Stimulated activated CD8-positive, alpha-beta memory T cell treated with anti-CD3 and anti-CD28 coated beads, Interleukin-4, amount 100 ng/mL, for 1 hour (primary cell): ENCODE measurements at places on chromosomes 1 and 21.

DNA sequence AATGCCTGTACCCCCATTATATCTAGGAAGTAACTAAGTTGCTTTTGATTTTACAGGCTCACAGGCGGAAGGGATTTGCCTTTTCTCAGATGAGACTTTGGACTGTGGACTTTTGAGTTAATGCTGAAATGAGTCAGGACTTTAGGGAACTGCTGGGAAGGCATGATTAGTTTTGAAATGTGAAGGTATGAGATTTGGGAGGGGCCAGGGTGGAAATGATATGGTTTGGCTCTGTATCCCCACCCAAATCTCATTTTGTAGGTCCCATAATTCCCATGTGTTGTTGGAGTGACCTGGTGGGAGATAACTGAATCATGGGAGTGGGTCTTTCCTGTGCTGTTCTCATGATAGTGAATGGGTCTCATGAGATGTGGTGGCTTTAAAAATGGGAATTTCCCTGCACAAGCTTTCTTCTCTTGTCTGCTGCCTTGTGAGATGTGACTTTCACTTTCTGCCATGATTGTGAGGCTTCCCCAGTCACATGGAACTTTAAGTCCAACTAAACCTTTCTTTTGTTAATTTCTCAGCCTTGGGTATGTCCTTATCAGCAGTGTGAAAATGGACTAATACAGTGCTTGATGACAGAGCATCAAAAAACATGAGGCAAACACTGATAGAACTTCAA, 1119.5 kb downstream of the PLA2G4A start:
- DNase-seq = no peak

DNA sequence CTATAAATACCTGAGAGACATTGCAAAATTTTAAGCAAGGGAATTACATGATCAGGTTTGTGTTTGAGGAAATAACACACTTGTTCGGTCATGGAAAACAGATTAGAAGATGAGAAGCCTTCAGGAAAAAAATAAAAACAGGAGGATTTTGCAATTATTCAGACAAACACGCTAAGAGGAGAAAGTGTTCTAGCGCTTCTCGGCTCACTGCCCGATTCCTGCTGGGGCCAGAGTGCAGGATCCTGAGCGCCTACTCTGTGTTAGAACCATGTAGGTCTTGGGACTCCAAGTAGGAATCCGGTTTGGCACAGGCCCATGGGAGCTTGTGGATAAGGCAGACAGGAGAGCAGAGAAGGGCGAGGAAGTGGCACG, 8.1 kb upstream of the PRELP start:
- DNase-seq = no peak

DNA sequence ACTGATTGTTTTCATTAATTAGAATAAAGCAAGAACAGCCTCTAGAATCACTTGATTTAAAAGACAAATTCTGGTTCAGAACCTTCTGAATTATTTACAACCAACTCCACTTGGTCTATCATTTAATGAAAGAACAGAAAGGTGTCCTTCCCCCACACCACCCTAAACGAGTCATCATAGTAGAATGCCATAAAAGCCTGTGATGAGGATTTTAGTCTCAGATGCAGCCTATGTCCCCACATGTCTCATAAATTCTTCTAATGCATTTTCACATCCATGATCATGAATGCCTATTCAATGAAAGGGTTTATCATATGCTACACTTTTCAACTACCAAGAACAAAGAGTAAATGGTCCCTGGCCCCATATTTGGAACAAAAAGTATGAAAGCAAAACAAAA, 508.1 kb downstream of the DPYD start:
- DNase-seq = no peak

DNA sequence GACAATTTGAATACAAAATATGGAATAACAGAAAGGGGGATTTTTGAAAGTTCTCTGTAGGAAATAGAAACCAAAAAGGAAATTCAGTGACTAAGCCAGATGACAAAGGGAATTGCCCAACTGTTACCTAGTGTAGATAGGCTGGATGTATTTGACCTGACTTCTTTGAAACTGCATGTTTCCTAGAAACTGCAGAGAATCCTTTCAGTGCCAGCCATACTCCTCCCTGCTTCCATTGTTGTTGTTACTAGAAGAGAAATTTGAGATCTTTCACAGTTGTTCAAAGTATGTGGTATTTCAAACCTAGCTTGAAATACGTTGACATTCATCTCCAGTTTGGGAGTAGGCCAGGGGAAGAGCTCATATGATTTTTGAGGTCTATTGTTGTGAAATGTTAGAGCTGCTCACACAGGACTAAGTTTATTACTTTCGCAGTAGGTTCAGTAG, 1.8 kb upstream of the GBP5 start:
- no peak for DNase-seq

DNA sequence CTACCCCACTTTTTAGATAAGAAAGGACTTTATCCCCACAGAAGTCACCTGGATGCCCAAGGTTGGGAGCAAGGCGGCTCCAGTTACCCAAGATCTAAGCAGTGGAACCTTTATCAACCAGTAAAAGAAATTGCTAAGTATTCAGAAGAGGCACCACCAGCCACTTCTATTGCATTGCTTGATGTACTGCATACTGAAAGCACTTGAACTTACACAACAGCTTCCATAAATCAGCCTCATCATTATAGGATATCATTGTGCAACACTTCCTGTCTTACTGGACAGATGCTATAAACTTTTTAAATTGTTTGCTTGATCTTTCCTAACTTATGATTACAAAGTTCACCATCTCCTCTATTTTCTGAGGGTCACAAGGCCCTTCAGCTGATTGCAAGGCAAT, 642.7 kb upstream of the CXADR start:
- no peak for DNase-seq

- DNase-seq = no peak
Observed at GRCh38 chr1:223543560-223543959, 121.9 kb downstream of the CAPN8 start.

GRCh38 chr1:6962478-6962995, 177.3 kb downstream of the CAMTA1 start:
- DNase-seq = no peak

- no peak for DNase-seq
Observed at GRCh38 chr1:9293241-9293532, 493 bp downstream of the SPSB1 start.

GRCh38 chr1:182724215-182724614, 39.8 kb upstream of the RGS8 start:
- no peak for DNase-seq

DNA sequence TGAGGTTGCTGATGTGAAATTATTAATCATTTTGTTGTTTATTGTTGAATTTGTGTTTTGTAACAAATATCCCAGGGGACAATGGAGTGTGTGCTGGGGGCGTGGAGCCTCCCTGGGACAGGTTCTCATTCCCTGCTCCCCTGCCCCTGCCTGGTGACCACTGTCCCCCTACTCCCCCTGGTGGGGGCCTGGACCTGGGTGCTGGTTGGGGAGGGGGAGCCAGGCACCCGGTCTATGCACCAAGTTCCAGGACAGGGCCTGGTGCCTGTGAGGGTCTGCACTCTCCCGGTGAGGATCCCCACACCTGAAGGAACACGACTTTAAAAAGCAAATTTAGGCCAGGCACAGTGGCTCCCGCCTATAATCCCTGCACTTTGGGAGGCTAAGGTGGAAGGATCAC, 42.4 kb downstream of the CHD5 start:
- no peak for DNase-seq
